ENCODE measurements at places on chromosomes 7 and 10. TPM values are rescaled to one million over a fixed set of nuclear protein-coding genes. Genes with fewer than 3 reads are reported as not detected.

The ACSM6 gene
- total RNA-seq: not detected

The PNLIPRP3 gene
- total RNA-seq: not detected

The LIPN gene
- total RNA-seq: not detected

The RTKN2 gene
- total RNA-seq: 14.5 TPM

The CLDN4 gene
- total RNA-seq: 15.5 TPM

The CPA2 gene
- total RNA-seq: 0.29 TPM

The GIMAP4 gene
- total RNA-seq: not detected

The MOGAT3 gene
- total RNA-seq: 0.15 TPM

DNA sequence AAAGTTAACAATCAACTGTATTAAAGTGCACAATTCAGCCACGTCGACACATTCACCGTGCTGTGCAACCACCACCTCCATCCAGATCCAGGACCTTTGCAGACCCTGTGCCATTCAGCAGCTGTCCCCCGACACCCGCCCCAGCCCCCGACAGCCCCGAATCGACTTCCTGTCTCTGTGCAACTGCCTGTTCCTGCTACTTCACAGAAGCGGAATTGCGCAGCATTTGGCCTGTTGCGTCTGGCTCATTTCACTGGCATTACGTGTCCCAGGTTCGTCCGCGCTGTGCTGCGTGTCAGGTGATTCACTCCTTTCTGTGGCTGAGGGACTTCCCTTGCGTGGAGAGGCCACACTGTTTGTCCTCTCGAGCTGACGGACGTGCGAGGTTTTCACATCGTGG, 33.2 kb upstream of the DNAAF5 start:
- no peak for DNase-seq
- no peaks in the 10 kb centered on the region for H3K4me1 ChIP-seq
- peaks cover 56% of the 10 kb centered on the region for H3K36me3 ChIP-seq
- H3K4me3 ChIP-seq: no peak overlapping the region
- no peak overlapping the region for H3K27ac ChIP-seq
- H3K27me3 ChIP-seq: no peaks in the 10 kb centered on the region

- H3K4me1 ChIP-seq: no peaks in the 10 kb centered on the region
- H3K4me3 ChIP-seq: no peak overlapping the region
- no peaks in the 10 kb centered on the region for H3K27me3 ChIP-seq
Observed at GRCh38 chr10:111872591-111872990, 311.0 kb downstream of the GPAM start.

DNA sequence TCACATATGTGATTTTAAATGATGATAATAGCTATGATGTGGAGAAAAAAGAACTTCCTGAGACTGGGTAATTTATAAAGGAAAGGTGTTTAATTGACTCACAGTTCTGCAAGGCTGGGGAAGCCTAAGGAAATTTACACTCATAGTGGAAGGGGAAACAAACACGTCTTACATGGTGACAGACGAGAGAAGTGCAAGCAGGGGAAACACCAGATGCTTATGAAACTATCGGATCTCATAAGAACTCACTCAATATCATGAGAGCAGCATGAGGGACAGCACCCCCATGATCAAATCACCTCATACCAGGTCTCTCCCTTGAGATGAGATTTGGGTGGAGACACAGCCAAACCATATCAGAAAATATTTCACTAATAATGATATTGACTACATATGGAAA, 4.1 kb upstream of the LIPN start:
- H3K27me3 ChIP-seq: no peaks in the 10 kb centered on the region
- H3K4me1 ChIP-seq: no peaks in the 10 kb centered on the region
- DNase-seq: no peak
- no peaks in the 10 kb centered on the region for H3K36me3 ChIP-seq
- no peak overlapping the region for H3K4me3 ChIP-seq

DNA sequence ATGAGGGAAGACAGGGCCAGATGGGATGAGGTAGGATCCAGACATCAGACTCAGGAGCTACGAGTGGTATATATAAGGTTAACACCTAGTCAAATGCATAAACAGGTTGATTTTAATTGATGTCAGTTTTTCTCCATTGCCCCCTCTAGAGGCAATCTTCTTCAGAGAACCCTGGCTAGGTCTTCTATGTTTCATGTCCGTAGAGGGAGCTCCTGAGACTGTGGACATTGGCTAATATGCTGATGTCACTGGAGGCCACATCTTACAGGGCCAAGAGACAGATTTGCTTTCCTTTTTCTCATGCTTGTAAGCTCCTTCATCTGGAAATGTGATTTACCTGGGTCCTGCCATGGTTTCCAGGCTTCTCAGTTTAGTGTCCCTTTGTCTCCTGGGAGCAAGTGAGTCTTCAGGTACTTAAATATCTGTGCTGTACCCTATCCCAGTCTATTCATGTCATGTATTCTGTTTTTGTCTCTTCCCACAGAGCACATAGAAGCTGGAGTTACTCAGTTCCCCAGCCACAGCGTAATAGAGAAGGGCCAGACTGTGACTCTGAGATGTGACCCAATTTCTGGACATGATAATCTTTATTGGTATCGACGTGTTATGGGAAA, 161.6 kb upstream of the PRSS1 start:
- no peak overlapping the region for H3K27ac ChIP-seq
- peaks cover 5% of the 10 kb centered on the region for H3K4me1 ChIP-seq
- H3K36me3 ChIP-seq: no peaks in the 10 kb centered on the region
- H3K4me3 ChIP-seq: no peak overlapping the region
- H3K27me3 ChIP-seq: no peaks in the 10 kb centered on the region

DNA sequence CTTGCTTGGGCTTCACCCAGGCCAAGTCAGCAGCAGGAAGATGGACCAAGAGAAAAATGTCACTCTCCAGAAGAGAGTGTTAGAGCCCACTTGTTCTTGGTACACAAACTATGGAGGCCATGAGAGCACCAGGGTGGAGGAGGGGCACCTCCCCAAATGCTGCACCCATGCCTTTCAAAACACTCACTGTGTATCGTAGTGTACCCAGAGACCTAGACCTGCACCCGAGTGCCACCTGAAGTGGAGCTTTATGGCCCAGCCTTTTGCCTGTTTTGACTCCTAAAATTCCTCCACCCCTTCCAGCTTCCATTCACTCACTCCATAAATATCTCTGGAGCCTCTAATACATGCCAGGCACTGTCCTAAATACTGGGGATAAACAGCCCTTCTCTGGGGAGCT, 5.0 kb downstream of the SFTPD start:
- H3K4me3 ChIP-seq: no peak overlapping the region
- DNase-seq: no peak
- H3K4me1 ChIP-seq: no peaks in the 10 kb centered on the region
- H3K27ac ChIP-seq: no peak overlapping the region
- H3K27me3 ChIP-seq: no peaks in the 10 kb centered on the region

- H3K36me3 ChIP-seq: no peaks in the 10 kb centered on the region
- H3K27ac ChIP-seq: no peak overlapping the region
- H3K4me1 ChIP-seq: peaks cover 10% of the 10 kb centered on the region
- H3K4me3 ChIP-seq: no peak overlapping the region
- no peaks in the 10 kb centered on the region for H3K27me3 ChIP-seq
Observed at GRCh38 chr7:28355635-28356319, 56.5 kb upstream of the CREB5 start.

GRCh38 chr7:44325201-44325671, at the start of gene CAMK2B:
TSS of gene CAMK2B (minus strand) at chr7:44325594. CDS start at chr7:44325421, 173 bp downstream.
- peak within 1 kb of the TSS; percentile 89 for H3K4me3 ChIP-seq
- no peak within 1 kb of the TSS for H3K27ac ChIP-seq
- peaks cover 31% of the 10 kb centered on the region for H3K27me3 ChIP-seq
- H3K4me1 ChIP-seq: no peaks in the 10 kb centered on the region
- no peaks in the 10 kb centered on the region for H3K36me3 ChIP-seq
- DNase-seq: no peak

- DNase-seq: no peak
- no peaks in the 10 kb centered on the region for H3K4me1 ChIP-seq
- H3K27me3 ChIP-seq: no peaks in the 10 kb centered on the region
- no peak overlapping the region for H3K4me3 ChIP-seq
Observed at GRCh38 chr10:81136261-81136660, 598.6 kb downstream of the SH2D4B start.

- H3K36me3 ChIP-seq: no peaks in the 10 kb centered on the region
- peaks cover 14% of the 10 kb centered on the region for H3K4me1 ChIP-seq
- DNase-seq: peak; percentile 81
- no peak overlapping the region for H3K27ac ChIP-seq
Observed at GRCh38 chr10:3500408-3500856, 284.6 kb downstream of the KLF6 start.

DNA sequence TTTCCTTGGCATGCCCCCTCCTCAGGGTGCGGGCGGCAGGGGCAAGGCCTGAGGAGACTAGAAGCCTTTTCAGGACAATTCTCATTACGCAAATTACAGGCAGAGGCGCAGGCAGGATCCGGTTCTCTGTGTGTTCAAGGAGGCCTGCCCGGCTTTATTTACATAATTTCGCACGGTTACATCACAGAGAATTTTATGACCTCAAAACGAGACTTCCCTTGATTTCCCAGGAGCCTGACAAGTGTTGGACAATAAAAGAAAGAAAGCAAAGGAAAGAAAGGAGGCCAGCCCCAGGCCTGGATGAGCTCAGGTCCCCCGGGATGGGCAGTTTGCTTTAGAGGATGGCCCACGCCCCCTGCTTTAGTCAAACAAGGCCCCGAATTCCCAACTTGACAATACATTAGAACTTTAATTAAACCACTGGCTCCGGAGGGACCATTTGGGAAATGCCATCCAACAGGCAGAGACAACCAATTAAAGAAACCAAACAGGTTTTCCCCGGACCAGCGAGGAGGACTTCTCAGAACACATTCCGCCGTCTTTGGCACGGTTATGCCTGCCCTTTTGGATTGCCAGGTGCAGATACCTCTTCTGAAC, 2.9 kb downstream of the MNX1 start:
- DNase-seq: no peak
- peaks cover 85% of the 10 kb centered on the region for H3K27me3 ChIP-seq
- no peaks in the 10 kb centered on the region for H3K36me3 ChIP-seq
- no peak overlapping the region for H3K4me3 ChIP-seq
- H3K4me1 ChIP-seq: no peaks in the 10 kb centered on the region
- no peak overlapping the region for H3K27ac ChIP-seq

All from H9 (cell line).